ENCODE measurements at places on chromosomes 5 and 9. TPM values are rescaled to one million over a fixed set of nuclear protein-coding genes. Genes with fewer than 3 reads are reported as not detected.

- DNase-seq = no peak
Observed at GRCh38 chr5:83967417-83967816, 246.8 kb upstream of the HAPLN1 start.

Gene WDR38
- not detected for total RNA-seq

DNA sequence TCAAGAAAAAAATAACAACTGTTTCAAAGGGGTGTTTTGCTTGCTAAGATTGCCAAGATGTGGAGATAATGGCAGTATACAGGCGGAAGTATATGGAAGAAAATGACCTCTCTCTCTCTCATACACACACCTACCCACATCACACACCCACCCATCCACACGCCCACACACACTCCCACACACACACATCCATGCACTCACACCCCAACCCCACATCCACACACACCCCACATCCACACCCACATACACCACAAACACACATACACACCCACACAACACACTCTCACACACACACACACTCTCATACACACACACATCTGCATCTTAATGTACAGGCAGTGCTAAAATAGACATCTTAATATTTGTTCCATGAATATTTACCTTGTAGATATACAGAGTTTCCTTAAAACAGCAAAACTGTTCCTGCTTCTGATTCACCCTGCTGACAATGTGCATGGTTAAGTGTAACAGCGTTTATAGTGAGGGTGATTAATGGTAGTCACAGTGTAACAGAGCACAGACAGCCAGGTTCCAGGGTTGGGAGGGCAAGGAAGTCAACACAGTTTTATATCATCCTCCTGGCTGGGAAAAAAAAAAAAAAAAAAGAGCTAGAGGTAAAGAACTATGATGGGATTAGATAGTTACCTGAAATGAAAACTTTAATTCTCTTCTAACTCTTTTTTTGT, 8.3 kb downstream of the BHMT2 start:
- no peak for DNase-seq

GRCh38 chr9:125601961-125602360, 105.0 kb downstream of the MAPKAP1 start:
- DNase-seq = no peak

- DNase-seq = no peak
Observed at GRCh38 chr5:149887622-149888183, 56.9 kb downstream of the PDE6A start.

Gene BTNL8
- total RNA-seq = not detected

- DNase-seq = no peak
Observed at GRCh38 chr5:177988989-177989625, 6.9 kb downstream of the PROP1 start.

DNA sequence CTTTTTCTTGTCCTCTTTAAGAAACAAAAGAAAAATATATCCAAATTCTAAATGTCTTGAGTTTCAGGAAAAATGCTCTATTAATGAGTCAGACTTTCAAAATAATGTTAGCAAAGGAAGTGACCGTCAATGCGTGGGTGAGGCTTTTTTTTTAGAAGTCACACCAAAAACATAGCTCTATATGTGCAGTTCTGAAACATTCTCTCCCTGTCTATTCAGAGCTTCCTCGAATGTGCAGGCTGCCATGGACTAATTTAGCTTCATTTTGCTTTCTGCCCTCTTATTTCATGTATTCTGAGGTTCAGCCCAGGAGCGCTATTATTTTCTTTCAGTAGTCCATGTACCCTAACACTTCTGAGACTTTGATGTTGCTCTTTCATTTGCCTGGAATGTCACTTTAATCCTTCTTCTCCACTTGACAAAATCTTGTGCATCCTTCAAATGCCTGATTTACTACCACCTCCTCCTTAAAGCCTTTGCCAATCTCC, 72.5 kb upstream of the RASA1 start:
- no peak for DNase-seq

- no peak for DNase-seq
Observed at GRCh38 chr5:181071257-181071656, 31.2 kb downstream of the BTNL9 start.

GRCh38 chr5:154714266-154714986, 40.8 kb upstream of the LARP1 start:
- DNase-seq = no peak

Gene CNTLN
- 0.28 TPM for total RNA-seq

- no peak for DNase-seq
Observed at GRCh38 chr9:109033941-109034700, 20.8 kb upstream of the CTNNAL1 start.

GRCh38 chr5:112245656-112246055, 173.4 kb downstream of the EPB41L4A start:
- no peak for DNase-seq

Gene F2R
- 2.7 TPM for total RNA-seq

Gene HMMR
- total RNA-seq = 0.42 TPM

- DNase-seq = no peak
Observed at GRCh38 chr5:118956727-118957126, 31.6 kb downstream of the DTWD2 start.

- DNase-seq = no peak
Observed at GRCh38 chr5:17039170-17039569, 103.1 kb upstream of the MYO10 start.

- DNase-seq = no peak
Observed at GRCh38 chr5:67679184-67679841, 482.7 kb upstream of the CD180 start.

Gene GABBR2
- total RNA-seq = not detected

DNA sequence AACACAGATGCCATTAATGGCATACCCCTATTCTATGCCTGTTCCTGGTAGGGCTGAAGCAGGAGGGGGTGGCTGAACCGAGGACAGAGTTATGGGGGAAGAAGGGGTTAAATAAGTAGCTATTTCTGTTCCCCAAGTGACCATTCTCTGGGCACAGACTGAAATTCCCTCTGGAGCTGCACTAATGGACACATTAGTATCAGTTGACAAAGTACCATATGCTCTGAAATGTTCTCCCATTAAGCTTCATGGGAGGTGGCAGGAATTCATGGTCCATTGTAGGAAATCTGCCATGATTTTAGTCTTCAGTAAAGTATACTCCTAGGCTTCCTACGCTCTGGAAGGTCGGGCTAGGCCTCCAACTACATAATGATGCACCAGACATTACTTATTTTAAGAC, 10.5 kb upstream of the FRMPD1 start:
- no peak for DNase-seq

- DNase-seq = no peak
Observed at GRCh38 chr9:72464857-72465592, 56.4 kb upstream of the TMC1 start.

DNA sequence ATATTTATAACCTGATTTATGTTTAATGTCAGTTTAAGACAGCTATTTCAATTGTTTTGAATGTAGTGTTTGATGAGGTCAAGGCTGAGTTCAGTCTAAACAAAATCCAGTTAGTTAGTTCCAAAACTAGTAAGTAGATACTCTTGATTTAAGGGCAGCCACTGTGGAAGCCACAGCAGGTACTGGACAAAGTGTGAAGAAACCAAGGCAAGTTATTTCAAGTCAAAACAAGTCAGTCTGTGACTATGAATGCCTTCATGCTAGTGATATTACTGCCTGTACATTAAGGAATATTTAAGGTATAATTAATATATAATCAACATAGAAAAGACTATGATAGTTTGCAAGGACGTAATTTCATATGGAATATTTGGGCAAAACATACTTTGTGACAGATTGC, 362.3 kb downstream of the DMRTA1 start:
- no peak for DNase-seq

- DNase-seq = no peak
Observed at GRCh38 chr5:132069561-132069960, 4.0 kb upstream of the CSF2 start.

DNA sequence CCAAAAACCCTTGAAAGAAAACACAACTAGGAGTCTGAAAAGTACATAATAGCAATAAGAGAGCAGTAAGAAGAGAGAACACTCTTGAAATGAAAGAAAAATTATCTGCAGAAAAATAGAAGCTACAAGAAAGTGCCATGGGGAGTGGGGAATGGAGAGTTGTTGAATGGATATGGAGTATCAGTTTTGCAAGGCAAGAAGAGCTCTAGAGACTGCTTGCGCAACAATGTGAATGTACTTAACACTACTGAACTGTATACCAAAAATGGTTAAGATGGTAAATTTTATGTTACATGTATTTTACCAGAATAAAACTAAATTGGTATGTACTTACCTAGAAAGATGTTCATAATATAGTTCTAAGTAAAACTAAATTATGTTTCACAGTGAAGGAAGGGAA, 54.8 kb upstream of the RASGRF2 start:
- DNase-seq = no peak

DNA sequence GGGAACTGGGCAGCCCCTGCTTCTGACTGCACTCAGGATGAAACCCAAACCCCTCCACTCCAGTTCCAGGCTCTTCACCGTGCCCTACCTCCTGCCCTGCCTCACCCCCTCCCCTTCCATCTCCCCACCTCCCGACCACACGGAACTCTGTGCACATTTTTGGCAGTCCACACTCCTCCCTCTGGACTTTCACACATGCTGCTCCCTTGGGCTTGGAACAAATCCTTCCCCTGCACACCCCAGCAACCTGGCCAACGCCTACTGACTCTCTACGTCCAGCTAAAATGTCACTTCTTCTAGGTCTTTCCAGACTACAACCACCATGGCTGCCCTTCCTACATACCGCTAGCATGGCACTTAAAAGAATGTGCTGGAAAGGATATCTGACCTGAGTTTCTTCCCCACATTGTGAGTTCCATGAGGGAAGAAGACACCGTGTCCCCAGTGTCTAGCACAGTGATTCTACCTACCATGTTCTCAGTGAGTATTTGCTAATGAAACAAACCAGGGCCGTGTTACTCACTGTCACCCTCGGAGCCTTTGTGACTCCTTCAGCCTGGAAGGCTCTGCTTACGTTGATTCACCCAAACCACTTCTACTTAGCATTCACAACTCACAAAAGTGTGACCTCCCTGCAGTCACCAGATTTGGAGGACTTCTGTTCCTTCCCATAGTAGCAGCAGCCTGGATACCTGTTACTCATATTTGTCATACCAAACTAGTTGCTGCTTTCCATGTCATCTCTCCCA, 18.7 kb downstream of the RETREG1 start:
- DNase-seq = no peak

Gene CARTPT
- total RNA-seq = not detected

- DNase-seq = no peak
Observed at GRCh38 chr5:106135473-106135872, 1535.3 kb downstream of the EFNA5 start.

Gene OTP
- not detected for total RNA-seq

Gene ST8SIA4
- 17.8 TPM for total RNA-seq

Gene BAAT
- total RNA-seq = not detected

- DNase-seq = no peak
Observed at GRCh38 chr9:35519692-35520363, 29.9 kb downstream of the RUSC2 start.

GRCh38 chr9:127735530-127736185, 564 bp upstream of the TOR2A start:
- no peak for DNase-seq

DNA sequence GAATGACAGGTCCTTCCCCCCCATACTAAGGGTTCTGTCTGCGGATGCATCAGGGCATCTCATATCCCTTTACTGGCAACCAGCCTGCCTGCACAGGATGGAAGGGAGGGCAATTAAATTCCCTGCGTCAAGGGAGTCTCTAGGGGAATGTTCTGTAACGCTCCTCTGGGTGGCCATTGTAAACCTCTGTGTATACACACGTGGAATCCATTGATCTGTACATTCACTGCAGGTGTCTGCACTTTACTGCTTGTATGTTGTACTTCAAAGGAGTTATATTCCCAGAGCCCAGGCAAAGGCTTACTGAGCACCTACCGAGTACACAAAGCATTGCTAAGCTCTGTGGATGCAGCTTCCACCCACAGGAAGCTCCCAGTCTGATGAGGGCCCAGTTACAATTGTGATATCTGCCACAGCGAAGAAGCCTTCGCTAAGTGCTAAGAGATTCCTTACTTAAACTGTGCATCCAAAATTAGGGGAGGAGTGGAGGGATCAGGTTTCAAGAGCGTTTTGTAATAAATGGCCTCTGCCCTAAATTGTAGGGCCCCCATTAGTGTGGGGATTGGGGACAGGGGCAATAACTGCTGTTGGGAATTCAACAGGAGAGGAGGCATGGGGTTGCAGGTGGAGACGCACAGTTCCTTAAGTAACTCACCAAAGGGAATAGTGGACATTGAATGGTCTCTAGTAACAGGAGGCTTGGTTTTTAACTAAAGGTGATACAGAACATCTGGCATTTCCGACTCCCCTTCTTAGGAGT, 1.5 kb upstream of the RETREG1 start:
- no peak for DNase-seq

DNA sequence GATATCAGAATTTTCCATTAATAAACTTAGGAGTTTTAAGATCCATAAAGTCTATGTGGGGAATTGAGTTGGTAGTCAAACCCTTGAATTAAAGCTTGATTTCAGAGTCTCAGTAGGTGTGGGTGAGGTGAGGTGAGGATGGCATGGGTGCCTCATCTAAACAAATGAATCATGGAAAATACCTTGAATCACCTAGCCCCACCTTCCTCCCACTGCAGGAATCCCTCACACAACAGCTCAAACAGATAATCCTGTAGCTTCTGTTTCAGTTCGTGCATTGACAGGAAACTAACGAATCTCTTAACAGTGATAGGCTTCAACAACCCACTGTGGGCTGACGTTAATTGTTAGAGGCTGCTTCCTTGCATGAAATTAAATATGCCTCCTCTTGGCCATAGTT, 185.0 kb downstream of the SREK1 start:
- DNase-seq = no peak

Gene SPATA24
- total RNA-seq = 3.9 TPM

- no peak for DNase-seq
Observed at GRCh38 chr9:95962936-95963335, 87.4 kb downstream of the ERCC6L2 start.

Gene IL33
- total RNA-seq = not detected

- no peak for DNase-seq
Observed at GRCh38 chr9:4592295-4592694, 69.8 kb upstream of the PLPP6 start.

- no peak for DNase-seq
Observed at GRCh38 chr9:91677822-91678436, 254.3 kb upstream of the NFIL3 start.

DNA sequence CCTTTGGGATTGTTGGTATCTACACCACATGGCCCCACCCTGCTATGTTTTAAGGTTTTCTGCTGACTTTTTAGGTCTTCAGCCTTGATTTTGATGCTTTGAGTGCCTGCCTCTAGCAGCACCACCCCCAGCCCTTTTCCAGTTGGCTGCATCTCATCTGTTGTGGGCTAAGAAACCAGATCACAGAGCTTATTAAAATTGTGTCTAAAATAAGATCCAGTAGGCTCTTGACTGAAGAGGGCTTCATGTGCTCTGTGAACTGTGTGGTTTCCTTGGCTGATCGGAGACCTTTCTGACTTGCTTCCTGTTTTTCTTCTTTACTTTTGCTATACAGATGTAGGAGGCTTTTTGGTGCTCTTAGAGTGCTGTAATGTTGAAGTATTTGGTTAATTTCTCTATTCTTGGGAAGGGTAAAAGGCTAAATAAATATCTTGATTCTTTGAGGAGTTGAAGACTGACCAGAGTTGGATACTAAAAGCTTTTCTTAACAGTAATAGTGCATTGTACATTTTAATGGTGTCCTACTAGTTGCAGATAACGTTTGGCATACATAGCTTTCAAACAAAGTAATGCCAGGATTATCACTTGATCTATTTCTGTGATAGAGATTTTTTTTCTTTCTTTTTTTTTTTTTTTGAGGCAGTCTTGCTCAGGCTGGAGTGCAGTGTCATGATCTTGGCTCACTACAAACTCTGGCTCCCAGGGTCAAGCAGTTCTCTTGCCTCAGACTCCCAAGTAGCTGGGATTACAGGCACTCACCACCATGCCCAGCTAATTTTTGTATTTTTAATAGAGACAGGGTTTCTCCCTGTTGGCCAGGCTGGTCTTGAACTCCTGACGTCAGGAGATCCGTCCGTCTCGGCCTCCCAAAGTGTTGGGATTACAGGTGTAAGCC, 4.5 kb downstream of the UBE2D2 start:
- peak; percentile 86 for DNase-seq

Gene NEUROG1
- total RNA-seq = not detected

Data from CD4-positive, alpha-beta T cell (primary cell).